Right renal cortex interstitium (tissue), 3 donors: ENCODE measurements at places on chromosomes 4 and X.

DNA sequence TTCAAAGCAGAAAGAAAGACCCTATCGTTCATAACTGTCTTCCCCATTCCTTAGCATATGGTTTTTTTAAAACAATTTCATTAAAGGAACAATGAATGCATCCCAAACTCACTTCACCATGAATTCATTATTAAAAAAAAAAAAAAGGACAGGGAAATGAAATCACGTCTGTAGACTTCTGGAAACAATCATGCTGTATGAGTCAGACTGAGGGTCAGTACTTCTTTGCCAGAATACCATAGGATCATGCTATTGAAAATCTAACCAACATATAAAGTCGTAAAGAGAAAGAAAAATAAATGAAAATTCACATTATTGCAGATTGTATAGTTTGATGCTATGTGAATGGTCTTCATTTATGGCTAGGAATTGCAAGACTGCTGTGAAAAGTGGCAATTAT is 144.4 kb downstream of the PCDH18 start:
- DNase-seq = no peak

DNA sequence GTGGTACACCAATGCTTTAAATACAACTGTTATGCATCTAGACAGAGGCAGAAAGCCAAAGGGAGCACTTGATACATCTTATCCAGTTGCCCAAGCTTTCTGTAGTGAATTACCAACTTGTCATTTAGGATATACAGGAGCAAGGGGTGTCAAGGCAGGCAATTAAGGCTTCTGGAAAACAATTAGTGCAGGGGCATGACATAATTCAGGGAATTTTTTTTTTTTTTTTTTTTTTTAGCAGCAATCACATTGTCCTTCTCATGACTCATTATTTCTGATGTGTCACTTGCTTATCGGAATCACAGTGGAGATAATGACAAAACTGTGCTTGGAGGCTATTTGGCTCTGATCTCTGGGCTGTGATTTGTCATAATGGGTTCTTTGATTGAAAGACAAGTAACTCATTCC is 259.5 kb downstream of the ARHGAP24 start:
- DNase-seq = no peak

DNA sequence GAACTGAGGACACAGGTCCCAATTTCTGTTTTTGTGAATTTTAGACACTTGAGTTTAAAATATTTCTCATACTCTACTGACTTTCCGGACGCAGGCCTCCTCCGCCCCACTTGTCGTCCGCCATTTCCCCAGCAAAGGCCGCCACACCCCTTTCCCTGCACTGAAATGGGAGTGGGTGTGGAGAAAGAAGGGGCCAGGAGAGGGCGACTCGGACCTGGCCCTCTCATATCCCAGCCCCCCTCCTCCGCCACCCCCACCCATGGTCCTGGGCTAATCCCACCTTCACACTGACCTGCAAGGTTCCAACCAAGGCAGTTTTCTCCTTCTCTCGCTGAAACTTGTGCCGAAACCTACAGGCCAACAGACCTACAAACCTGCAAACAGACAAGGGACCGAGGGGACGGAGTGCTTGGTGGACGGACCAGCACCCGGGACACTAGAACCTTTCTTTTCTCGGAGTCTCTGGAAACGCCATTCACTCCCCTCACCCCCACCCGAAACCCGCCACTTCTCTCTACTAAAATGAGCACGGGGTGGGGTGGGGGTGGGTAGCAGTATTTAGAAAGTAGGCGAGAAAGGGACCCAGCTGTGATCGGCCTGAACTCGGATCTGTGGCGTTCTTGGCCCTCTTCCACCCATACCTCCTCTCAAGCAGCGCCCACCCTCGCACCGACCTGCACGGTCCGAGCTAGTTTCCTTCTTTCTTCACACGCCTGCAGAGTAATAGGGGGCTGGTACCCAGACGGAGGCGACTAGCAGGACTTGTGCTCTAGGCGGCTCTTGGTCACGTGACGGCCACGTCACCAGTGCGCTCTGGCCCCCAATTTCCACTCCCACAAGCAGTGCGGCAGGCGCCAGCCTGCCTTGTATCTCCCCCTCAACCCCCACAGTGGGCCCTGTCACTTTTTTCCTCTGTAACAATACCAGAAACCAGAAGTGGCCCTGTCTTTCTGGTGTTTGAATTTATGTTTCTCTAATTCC is at the start of gene ARMCX6:
TSS of gene ARMCX6 (minus strand) at position 790 of the 981 bp plus-strand sequence. CDS start 1,380 bp downstream, outside the sequence.
- DNase-seq = peak; percentile 60

DNA sequence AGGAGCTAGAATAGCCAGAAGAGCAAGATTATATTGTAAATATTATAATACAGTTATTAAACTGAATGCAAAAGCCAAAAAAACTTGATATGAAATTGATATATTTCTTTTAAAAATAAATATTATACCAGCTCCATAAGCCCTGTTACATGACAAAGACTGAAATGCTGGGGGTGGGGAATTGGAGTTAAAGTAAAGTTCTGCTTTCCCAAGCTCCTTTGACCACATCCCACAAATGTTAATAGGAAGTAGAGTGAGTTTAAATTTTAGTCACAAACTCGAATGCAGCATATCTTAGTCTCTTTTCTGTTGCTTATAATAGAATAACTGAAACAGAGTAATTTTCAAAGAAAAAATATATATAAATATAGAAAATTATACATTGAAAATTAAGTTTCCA is 46.9 kb upstream of the NFKB1 start:
- DNase-seq = no peak

DNA sequence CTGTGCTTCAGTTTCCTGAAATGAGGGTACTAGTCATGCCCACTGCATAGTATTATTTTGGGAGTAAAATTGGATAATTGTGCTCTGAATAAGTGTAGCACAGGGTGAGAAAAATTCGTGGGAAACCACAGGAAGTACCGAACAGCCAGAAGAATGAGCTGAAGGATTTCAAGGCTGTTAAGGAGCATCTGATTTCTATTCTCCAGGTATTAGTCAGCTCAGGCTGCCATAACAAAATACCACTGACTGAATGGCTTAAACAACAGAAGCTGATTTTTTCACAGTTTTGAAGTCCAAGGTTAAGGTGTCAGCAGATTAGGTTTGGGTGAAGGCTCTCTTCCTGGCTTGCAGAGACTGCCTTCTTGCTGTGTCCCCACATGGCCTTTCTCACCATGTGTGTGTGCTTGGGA is 41.9 kb downstream of the WWC2 start:
- no peak for DNase-seq

DNA sequence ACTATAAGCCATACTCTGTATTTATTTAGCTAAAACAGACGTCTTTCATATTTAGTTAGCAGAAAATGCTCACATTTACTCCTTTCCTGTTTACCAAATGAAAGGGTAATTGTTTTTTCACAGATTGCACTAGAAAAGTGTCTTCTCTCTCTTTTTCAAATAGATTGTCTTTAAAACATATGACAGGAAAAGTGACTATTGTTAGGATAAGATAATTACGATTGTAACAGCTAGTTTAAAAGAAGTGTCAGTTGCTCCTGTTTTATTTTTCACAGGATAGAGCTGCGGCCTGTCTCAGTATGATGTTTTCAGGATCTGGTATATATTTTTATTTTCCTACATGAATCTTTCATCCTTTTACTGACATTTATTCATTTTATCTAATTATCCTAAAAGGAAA is 353.5 kb downstream of the FBXO8 start:
- DNase-seq = no peak

DNA sequence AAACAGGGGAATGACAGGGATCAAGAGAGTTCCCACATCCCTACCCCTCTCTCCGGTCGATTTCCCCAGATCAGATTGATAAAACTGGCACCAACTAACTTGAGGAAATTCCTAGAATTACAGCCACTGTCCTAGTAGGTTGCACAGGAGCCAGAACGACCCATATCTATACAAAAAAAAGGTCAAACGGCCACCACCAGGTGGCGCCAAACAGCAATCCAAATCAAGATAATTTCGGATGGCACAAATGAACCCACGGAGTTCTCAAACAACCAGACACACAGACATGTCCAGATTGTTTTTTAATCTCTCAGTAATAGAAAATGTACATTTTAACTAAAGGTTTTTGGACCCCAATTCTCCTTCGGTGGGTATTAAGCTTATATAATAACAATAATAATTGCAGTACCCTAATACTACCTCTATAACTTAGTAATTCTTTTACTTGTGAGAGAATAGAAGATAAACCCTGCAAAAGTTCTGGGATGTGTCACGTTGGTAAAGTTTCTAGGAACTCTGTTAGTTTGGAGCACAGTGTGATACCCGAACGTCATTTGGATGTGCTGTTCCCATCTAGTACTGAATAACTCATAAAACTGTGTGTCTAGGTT is 212.6 kb downstream of the SPOCK3 start:
- peak; percentile 55 for DNase-seq

DNA sequence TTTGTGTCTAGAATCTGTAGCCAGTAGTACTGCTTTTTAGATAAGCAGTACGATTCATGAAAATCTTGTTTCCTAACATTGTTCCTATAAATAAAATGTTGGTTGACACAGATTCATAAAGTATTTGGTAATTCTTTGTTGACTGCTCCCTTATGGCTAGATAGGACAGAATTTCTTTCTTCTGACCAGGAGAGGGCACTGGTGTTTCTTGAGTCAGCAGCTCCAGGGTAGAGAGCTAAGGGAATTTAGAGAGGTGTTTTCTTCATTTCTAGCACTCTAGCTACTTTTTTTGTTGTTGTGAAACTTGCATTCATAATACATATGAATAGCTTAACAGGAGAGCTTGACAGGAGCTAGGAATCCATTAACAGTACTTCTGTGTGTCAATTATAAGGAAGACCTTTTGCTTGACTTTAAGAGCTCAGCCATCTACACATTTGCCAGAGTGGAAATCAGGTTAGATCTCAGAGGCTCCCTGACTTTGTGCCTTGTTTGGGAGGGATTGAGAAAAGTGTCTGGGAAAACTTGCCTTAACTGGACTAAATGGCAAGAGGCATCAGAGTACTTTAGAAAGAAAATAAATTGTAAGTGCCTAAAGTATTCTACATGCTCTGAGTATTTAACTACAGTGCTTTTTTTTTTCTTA is 756.1 kb downstream of the SH3BGRL start:
- no peak for DNase-seq

DNA sequence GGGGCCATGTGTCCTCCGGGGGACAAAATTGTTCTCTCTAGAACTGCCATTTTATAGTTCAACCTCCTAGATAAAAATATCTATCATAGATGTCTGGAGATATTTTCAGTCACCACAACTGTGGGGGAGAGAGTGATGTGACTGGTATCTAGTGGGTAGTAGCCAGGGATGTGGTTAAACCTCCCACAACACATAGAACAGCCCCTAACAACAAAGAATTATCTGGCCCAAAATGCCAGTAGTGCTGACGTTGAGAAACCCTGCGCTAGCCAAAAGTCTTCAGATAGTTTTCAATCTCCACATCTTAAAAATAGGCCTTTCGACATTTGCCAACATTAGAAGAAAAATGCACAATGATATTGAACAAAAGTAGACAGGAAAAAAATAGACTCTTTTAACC is 19.0 kb upstream of the SUPT20HL2 start:
- DNase-seq = no peak

DNA sequence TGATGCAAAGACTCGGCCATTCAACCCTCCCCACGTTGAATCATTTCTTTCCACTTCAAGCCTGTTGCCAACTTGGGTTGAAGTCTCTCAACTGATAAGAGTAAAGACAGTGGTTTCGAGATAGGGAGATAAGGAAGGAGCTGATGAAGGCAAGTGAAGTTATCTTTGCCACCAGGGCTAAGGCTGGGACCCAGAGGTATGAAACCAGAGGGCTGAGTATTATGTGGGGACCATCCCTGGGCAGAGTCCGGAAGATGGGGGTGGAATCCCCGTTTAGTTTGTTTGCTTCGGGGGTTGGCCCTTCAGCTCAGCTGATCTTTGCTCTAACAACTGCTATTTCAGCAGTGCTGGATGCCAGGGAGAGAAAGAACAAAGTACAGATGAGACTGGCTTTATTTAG is 2.3 kb upstream of the XPNPEP2 start:
- DNase-seq = no peak

DNA sequence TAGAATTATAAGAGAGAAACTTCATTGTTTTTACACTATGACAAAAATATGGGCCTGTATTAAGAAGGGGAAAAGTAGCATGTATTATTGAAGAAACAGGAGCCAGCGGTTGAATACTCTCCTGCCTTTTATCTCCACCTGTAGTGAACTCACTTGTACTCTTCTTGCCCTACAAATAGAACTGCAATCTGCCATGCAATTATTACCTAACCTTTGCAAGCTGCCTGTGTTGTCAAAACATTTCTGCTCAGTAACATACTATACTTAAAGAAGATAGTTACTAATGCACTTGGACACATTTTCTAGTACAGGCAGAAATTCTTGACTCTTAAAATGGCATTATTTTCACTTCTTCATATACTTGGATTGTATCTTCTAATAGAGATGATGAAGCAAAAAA is 818.4 kb upstream of the GRID2 start:
- DNase-seq = no peak

GRCh38 chrX:52265713-52266112 is 81.0 kb downstream of the MAGED4 start:
- no peak for DNase-seq

DNA sequence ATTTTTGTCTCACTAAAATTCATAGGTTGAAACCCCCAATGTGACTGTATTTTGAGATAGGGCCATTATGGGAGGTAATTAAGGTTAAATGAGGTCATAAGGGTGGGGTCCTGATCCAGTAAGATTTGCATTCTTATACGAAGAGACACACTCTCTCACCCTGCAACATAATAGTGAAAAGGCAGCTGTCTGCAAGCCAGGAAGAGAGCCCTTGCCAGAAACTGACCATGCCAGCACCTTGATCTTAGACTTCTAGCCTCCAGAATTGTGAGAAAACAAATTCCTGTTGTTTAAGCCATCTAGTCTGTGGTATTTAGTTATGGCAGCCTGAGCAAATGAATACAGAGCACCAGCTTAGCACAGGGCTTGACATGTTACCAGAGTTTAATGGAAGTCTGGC is 17.5 kb upstream of the IGSF1 start:
- DNase-seq = no peak

DNA sequence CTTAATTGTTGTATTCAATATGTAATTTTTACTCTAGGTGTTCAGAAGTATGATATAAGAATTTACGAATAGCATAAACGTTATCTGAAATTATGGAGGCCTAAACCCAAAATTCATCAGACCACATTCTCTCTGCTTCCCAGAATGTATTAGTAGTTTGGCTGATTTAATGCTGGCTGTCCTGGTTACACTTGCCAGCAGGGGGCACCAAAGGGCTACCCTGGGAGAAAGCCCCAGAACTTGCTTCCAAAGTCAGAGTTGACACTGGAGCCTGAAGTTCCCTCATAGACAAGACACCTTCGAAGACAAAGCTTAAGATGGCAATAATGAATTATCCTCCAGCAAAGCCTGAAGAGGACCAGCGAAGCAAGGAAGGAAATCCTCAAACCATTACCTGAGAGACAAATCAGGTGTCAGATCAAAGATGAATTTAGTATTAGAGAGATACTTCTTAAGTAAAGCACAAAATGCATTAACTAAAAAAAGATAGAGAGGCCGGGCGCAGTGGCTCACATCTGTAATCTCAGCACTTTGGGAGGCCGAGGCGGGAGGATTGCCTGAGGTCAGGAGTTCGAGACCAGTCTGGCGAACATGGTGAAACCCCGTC is 11.3 kb upstream of the ANOS1 start:
- no peak for DNase-seq

DNA sequence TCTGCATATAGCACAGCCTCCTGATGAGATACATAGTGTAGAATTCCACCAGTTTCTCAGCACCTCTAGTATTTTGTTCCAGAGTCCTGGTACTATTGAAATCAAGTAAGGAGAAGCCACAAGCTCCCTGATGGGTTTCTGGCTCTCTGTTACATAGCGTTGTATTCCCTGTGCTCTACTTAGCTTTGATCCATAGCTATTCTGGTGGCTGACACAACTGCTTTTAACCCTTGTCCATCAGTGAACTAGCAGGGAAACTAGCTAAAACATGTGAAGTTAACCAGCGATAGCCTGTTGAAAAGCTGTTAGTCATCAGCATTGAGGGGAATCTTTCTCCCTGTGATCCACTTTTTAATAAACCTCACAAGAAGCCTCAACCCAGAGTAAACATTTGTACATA is 26.9 kb downstream of the NIPAL1 start:
- DNase-seq = no peak
